HS-5 (cell line): ENCODE measurements at places on chromosomes 5 and 9.

GRCh38 chr5:53817183-53817582, 256.7 kb downstream of the NDUFS4 start:
- no peak for DNase-seq

DNA sequence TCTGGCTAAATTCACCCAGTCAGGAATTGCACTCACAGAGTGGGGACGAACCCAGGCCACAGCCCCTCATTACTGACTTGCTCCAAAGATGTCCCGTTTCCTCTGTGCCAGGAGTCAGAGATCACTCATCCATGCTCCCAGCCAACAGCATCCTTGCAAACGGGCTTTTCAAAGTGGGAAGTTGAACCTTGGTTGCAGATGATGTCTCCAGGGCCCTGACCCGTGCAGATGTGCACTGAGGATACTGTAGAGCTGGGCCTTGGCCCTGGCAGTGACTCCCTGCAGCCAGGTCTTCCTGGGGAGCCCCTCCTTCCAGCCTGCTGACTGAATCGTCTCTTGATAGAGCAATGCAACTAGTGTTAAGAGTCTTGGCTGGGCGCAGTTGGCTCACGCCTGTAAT, 22.3 kb downstream of the TCF7 start:
- no peak for DNase-seq

DNA sequence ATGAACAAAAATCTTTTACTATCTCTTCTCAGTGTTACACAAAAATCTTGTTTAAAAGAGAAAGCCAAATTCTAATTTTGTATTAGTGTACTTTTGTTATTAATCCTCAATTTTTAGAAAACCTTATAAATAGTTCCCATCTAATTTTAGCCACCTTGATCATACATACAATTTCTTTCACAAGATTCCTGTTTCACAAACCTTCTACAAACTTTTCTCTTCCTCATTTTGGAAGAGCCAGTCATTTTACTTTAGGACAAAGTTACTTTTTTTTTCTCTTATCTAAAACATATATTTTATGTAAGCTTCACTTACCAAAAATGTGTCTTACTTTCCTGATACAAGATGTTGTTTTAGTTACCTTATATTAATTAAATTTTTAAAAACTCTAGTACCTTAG, 161.3 kb downstream of the YIPF5 start:
- DNase-seq: no peak

GRCh38 chr9:4792054-4792571, 631 bp upstream of the RCL1 start:
- DNase-seq: no peak

DNA sequence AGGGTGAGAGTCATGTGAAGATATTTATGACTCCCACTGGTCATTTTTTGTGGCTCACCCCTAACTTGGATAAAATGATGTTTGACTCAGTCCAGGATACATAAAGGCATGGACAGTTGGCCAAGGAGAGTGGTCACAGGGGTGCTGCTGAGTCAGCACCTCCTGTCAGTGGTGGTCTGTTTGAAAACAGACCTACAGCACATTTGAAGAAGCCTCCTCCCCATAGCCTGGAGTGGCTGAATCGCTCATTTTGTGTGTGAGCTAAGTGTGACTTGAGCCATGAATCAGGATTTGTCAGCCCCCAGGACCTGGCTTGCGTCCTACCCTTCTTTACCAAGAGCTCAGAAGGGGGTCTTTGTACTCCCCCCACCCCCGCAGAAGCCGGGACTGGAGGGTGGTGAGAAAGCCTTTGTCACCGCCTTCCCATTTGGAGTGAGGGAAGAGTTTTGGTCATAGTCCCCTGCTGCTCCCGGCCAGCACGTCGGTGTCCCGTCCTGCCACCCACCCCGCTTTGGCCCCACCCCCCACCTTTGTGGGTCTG, 35.6 kb downstream of the TRIO start:
- peak; percentile 95 for DNase-seq

- no peak for DNase-seq
Measured at GRCh38 chr5:2642684-2643345, 108.7 kb downstream of the IRX2 start.

GRCh38 chr9:83937861-83938455, 16.7 kb upstream of the KIF27 start:
- no peak for DNase-seq

DNA sequence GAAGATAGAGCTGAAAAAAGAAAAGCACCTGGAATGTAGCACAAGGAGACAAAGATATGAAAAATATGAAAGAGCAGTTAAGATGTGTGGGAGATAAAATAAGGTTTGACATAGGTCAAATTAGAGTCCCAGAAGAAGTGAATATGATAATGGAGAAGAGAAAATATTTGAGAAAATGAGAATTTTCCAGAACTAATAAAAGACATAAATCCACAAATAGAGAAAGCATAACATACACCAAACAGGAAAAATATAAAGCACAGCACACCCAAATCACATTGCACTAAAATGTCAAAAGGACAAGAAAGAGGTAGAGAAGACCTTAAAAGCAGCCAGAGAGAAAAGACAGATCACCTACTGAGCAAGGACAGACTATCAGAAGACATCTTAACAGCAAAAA, 43.4 kb downstream of the IPPK start:
- DNase-seq: no peak

DNA sequence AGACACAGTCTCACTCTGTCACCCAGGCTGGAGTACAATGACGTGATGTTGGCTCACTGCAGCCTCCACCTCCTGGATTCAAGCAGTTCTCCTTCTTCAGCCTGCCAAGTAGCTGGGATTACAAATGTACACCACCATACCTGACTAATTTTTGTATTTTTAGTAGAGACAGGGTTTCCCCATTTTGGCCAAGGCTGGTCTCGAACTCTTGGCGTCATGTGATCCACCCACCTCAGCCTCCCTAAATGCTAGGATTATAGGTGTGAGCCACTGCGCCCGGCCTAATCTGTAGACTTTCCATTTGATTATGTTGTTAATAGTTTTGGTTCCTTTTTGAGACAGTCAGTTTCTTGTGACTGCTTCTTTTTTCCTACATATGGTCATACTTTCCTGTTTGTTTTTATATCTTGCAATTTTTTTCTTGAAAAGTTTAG, 31.0 kb downstream of the MTREX start:
- DNase-seq: no peak

DNA sequence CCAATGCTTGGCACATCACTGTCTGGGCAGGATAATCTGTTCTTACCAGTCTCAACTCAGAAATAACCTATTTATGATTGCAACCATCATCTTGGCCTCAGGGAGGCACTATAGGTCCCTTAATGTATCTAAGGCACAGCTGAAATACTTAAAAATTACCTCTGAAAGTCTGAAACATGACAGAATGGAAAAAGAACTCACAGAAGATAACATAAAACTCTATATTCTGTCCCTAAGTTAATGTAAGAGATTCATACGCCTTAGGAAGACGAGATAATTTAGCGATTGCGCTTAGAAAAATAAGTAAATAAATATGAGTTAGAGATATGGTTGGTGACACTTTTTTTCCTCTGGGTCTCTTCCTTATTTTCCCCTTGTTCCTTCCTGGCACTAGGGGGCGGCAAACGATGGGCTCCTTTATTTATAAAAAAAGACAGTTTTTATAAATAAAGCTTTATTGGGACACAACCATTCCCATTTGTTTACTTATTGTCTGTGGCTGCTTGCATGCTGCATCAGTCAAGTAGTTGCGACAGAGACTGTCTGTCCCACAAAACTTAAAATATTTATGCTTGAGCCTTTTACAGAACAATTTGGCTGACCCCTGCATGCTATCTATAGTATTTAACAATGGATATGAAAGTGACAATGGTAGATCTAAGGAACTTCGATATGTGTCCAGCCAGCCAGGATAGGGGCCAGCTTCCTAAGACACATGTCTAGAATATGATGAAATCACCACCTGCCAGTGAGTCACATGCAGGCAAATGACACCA, 79.6 kb downstream of the PDE4D start:
- peak; percentile 78 for DNase-seq

DNA sequence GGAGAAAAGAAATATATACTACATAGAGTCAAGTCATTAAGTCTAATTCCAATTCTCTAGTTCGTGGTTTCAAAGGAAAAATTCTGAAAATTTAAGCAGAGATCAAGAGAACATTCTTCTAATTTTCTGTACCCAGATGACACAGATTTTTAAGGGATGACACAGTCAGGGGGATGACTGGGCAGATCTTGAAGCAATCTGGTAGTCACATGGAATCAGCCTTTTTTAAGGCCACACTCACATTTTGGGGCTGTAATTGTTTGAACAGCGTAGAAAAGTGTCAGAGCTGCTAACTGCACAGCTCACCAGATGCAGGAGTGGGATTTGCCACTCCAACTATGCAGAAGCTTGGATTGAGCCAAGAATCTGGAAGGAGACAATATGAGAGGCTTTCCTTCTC, 20.4 kb downstream of the PDE4D start:
- DNase-seq: peak; percentile 76

- no peak for DNase-seq
Measured at GRCh38 chr9:112361601-112362000, 18.3 kb upstream of the HSDL2 start.

DNA sequence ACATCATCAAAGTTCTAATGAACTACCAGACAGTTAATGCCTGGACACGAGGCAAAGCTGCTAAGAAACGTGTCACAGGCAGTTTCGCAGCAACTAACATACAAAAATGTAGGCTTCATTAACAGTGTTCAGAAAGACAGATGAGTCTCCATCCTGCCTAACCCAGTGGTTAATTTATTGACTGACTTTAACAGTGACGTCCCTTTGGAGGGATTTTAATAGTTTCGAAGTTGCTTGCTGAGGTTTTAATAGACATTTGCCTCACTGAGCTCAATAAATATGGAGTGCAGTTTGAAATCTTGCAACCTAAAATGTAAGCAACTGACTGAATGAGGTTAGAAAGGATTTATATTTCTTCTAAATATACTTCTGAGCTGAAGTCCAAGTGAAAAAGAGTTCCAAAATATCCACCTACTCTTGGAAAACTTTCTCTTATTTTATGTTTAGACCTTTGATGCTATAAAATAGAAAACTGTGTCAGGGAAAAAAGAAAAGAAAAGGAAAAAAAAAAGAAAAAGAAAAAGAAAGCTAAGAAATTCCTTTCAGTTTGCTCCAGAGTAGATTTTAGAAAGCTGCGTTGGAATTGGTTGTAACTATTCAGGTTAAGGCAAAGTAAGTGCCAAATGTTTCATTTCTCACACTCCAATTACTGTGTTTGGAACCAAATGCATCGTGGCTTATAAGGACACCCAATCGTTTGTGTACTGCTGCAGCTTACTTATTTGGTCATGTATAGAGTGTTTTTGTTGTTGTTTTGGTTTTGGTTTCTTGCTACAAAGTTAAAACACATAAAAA, 2016.6 kb downstream of the MAT2B start:
- no peak for DNase-seq

- no peak for DNase-seq
Measured at GRCh38 chr9:82491604-82492003, 503.0 kb downstream of the SPATA31D1 start.

GRCh38 chr5:173302546-173303155, 25.6 kb downstream of the STC2 start:
- DNase-seq: peak; percentile 40

GRCh38 chr9:81849631-81850259, 78.5 kb upstream of the SPATA31D4 start:
- no peak for DNase-seq

- no peak for DNase-seq
Measured at GRCh38 chr5:91079037-91079436, 304.1 kb downstream of the ARRDC3 start.

DNA sequence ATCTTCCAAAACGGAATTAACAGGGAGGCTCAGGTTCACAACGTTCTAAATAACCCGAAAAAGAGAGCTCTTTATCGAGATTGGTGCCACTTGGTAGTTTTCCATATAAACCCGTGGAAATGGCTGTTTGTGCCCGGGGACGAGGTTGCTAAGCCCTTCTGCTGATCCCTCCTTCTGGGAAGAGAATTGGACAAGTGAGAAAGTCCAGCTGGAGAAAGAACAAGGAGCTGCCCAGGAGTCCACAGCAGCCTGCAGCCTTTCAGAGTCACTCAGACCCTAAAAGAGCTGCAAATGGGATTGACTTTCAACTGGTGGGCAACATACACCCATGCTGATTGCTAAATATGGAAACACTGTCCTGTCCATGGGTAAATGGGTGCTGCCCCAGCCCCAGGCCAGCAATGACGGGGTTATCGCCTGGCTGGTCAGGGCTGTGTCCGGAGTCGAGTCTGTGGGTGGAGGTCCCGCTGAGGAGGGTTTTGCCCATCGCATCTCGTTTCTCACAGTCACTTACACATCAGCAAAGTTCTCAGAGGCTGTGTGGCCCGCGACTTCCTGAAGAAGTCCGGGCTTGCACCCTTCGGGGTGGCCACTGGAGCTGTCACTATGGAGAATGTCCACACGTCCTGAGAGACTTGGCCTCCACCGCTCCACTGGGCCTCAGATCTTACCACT, 40.7 kb upstream of the HSD17B3 start:
- DNase-seq: no peak

DNA sequence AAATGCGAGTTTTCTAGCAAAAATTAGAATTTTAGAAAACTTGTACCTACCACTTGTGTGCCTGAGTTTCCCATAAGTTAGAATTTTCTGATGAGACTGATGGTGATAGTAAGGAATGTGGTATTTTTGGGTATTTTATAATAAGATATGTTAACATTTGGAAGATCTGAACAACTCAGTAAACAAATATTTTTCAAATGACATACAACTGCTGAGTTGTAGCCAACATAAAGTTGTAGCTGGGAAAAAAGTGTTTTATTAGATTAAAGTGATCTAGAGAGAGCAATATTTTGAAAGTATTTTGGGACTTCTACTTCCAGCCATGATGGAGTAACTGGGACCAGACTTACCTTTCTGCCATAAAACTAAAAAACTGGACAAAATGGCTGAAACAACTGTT, 37.9 kb downstream of the GEMIN5 start:
- no peak for DNase-seq

DNA sequence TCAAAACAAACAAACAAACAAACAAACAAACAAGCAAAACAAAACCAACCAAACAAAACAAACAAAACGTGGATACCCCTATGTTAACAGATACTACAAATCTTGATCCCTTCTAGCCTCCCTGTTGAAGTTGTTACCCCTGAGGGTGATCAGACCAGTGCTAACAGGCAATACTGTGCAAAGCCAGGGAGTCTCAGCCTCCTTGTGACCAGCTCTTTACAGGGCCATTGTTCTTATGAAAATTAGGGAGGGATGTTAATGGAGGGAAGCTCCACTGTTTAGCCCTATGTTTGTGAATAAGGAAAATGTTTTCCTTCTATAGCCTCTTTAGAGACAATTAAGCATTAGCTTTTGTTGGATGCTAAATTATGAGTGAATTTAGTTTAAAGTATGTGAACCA, 1072.1 kb upstream of the WWC1 start:
- no peak for DNase-seq

DNA sequence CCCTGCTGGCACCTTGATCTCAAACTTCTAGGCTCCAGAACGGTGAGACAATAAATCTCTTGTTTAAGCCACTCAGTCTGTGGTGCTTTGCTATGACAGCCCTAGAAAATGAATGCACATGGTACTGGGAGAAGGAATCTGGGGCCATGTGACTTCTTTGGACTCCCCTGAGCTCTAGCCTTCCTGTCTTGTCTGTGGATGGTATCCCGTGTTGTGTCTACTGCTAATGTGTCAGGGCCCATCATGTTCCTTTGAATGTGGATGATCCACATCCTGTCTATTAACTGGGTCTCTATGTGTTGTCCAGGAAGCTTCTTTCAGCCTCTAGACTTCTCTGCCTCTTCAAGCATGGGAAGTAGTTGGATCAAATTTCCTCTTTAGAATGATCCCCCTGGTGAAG, 25.1 kb downstream of the IL7R start:
- no peak for DNase-seq
